Glutamatergic neuron (in vitro differentiated cells): ENCODE measurements at places on chromosomes 5 and 9. TPM values are rescaled to one million over a fixed set of nuclear protein-coding genes. Genes with fewer than 3 reads are reported as not detected.

The TMEM215 gene
- total RNA-seq = 0.27 TPM

GRCh38 chr9:123753016-123753415 is 176.9 kb downstream of the DENND1A start:
- DNase-seq = no peak

DNA sequence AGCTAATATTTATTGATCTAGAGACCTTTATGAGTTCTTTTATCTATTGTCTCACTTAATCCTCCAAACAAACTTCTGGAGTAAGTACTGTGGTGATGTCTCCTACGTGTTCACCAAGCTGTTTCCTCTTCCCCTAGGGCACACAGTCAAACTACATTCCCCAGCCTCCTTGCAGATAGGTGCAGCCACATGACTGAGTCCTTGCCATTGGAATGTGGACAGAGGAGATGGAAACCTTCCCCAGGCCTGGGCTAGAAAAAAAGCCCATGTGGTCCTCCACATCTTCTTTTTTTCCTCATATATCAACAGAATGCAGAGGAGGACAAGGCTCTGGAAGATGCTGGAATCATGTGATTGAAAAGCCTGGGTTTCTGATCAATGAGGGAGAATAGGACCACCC is 88.0 kb downstream of the ANKRD55 start:
- no peak for DNase-seq

- no peak for DNase-seq
Observed at GRCh38 chr9:69895185-69895584, 74.6 kb downstream of the CFAP95 start.

DNA sequence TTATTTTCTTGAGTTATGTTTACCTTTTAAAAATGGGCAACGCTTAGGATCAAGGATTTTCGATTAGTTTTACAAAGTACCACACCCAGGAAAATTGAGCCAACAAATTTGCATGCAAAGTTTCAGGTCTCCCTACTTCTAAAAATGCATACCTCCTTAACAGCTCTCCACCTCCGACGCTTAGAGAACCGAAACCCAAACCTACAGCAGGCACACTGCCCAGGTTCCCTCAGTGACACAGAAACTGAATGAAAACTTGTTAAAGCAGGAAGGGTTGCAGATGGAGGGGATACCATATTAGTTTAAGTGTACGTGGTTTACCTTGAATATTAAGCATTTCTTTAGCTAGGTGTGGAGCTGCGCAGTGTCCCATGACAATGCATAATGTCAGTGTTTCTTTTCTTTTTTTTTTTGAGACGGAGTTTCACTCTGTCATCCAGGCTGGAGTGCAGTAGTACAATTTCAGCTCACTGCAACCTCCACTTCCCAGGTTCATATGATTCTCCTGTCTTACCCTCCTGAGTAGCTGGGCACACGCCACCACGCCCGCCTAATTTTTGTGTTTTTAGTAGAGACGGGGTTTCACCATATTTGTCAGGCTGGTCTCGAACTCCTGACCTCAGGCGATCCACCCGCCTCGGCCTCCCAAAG is 1.6 kb upstream of the SUB1 start:
- DNase-seq = no peak

DNA sequence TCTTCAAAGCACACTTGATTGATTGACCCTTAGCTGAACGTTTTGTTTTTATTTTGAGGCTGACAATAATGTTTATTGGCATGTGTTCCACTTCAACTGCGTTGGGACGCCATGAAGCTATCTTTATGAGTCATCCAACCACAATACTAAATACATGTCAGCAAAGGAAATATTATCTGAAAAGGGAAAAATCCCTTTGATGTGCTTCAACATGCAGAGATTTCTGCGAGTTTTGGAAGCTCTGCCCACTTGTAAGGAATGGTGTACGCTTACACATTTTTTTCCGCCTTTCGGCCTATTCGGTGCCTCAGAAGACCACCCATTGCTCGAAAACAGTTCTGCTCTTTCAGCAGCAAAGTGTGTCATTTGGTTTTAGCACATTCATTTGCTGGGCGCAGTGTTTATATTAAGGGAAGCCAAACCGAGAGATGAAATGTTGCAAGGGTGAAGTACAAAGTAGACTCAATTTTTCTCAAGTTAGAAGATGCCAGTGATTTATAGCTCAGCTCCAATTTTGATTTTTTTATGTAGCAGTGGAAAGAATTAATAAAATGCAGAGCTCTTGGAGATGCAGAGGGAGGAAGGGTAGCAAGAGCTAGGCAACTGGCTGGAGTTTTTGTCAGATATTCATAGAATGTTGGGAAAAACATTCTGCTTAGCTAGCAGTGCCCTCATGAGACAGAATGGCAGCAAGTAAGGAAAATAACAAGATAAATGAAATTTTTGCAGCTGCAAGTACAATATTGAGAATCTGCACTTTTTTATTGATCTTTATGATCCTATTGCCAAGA is 68.9 kb downstream of the PRDM6 start:
- DNase-seq = no peak

DNA sequence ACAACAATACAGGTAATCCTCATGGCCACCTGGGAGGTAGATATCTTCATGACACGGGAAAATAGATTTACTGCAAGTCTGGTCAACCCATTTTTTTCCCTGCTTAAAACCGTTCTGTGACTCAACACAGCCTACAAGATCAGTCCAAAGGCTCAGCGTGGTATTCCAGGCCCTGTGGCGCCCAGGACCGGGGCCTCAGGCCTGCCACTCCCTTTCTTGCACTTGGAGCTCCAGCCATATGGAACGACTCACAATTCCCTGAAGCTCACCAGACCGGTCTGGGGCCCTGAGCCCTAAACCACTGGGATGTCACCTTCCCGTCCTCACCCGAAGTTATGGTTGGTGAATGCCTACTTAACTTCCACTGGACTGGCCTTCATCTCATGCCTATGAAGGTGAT is 6.5 kb upstream of the MLANA start:
- DNase-seq = no peak

DNA sequence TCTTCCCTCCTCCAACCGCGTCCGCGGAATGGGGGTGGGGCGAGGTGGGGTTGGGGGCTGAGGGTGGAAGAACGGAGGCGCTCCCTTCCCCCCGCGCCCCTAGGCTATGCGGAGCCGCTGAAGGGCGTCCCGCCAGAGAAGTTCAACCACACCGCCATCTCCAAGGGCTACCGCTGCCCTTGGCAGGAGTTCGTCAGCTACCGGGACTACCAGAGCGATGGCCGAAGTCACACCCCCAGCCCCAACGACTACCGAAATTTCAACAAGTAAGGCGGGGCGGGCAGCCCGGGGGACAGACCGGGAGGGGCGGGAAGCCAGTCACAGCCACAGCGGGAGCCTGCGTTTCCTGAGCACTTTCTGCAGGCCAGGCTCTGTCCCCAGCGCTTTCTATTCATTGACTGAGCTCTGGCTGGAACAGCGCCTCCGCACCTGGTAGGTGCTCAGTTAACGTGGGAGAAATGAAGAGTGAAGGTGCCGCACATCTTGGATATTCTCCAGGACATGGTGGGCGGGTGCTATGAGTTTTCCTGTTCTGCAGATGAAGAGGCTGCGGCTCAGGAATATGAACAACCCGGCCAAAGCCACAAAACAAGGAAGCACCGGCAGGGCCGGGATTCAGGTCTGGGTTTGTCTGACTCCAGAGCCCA is 11.3 kb downstream of the MYOZ3 start:
- no peak for DNase-seq

The C8G gene
- total RNA-seq = 14.5 TPM

DNA sequence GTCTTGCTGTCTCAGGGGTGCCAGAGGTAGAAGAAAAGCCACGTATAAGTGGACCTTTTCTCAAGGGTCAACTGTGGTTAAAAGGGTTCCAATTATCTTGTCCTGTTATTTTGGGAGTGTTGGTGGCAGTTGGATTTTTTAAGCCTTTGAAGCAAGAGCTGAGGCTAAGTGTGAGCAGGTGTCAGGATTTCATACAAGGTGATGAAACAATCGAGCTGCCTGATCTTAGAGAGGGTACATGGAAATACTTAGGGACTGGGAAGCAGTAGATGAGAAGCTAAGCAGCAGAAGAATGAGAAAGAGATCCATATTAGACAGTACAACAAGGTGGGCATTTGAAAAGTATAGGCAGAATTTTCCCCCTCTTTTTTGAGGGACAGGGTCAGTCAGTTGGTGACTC is 23.6 kb downstream of the FOCAD start:
- no peak for DNase-seq

The TAF11L8 gene
- not detected for total RNA-seq

DNA sequence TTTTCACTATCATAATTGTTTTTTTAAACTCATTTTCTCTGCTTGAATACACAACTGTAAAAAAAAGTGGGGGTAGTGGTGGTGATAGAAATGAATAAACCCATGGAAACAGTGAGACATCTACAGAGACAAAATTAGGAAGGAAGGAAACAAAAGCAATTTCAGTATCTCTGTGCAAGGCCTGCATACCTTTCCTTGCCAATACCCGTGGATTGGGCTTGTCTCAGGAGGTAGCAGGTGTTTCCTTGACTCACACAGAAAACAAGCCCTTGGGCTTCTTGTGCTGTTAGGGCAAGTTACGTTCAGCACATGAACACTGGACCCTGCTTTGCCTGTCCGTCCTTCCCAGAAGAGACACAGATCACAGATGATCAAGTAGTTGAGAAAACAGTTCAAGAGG is 372.2 kb downstream of the ZSWIM6 start:
- no peak for DNase-seq

DNA sequence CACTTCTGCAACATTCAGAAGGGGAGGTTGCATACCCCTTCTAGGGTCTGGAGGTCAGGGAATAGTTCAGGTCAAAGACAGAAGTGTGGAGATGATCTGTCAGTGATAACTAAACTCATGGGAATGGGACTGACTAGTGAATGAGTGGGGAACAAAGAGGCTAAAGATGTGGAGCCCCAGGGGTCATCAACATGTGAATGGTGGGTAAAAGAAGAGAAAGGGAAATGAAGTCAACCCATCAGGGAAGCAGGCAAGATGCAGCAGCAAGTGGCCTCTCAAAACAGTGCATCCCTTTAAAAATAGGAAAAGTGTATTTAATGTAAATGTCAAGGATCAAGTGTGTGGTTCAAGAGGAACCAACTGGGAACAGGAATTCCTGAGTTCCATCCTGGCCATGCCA is 69.9 kb downstream of the PLPPR1 start:
- no peak for DNase-seq

The RFESD gene
- 1.1 TPM for total RNA-seq

DNA sequence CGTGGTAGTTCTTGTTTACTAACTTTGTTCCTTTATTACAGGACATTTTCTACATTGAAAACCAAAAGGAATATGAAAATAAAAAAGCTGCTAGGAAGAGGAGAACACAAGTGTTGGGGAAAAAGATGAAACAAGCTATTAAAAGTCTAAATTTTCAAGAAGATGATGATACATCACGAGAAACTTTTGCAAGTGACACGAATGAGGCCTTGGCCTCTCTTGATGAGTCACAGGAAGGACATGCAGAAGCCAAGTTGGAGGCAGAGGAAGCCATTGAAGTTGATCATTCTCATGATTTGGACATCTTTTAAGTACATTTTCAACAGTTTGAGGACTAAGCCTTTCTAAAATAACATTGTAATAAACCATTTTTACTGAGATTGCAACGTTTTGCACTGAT is 23.8 kb downstream of the PHAX start:
- DNase-seq = no peak

GRCh38 chr9:123724211-123724796 is 205.6 kb downstream of the DENND1A start:
- no peak for DNase-seq

GRCh38 chr9:16729651-16730050 is 140.8 kb downstream of the BNC2 start:
- DNase-seq = no peak

DNA sequence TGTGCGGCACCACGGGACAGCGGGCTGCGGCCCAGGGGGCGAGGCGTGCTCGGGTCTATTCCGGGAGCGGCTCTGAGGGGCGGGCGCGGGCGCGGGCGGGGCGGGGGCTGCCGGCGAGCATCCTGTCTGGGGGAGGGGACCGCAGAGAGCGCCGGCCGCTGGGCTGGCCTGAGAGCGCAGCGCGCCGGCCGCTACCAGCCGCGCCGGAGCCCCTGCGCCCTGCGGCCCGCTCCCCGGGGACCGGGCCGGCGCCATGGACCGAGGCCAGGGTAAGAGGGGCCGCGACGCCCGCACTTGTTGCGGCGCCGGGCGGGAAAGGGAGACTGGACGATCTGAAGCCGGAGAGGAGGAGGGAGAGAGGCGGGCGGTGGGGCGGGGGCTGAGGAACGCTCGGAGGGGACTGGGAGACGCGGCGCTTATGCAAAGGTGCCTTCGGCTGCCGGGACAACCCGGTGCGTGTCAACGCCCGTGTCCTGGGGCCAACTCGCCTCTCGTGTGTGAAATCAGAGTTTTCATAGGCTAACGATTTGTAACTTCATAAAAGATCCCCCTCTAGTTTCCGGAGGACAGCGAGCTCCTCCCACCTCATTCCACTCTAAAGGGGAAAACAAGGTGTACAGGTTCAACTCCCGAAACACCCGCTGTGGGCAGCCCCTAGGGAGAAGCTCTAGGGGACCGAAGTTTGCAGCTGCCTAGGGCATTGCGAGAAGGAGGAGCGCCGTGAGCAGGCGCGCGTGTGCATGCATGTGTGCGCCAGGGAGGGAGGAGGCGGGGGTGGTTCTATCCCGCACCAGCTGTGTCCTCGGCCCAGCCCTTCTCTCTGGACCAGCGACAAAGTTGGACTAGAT is at the start of gene AFAP1L1:
TSS of gene AFAP1L1 (plus strand) at position 144 of the 848 bp plus-strand sequence. CDS start at position 254, 110 bp downstream.
- DNase-seq = peak; percentile 53

GRCh38 chr9:111843971-111844370 is 49.2 kb upstream of the SHOC1 start:
- no peak for DNase-seq

The ASS1 gene
- 31.5 TPM for total RNA-seq

- DNase-seq = no peak
Observed at GRCh38 chr5:88688156-88688983, 194.6 kb downstream of the MEF2C start.

DNA sequence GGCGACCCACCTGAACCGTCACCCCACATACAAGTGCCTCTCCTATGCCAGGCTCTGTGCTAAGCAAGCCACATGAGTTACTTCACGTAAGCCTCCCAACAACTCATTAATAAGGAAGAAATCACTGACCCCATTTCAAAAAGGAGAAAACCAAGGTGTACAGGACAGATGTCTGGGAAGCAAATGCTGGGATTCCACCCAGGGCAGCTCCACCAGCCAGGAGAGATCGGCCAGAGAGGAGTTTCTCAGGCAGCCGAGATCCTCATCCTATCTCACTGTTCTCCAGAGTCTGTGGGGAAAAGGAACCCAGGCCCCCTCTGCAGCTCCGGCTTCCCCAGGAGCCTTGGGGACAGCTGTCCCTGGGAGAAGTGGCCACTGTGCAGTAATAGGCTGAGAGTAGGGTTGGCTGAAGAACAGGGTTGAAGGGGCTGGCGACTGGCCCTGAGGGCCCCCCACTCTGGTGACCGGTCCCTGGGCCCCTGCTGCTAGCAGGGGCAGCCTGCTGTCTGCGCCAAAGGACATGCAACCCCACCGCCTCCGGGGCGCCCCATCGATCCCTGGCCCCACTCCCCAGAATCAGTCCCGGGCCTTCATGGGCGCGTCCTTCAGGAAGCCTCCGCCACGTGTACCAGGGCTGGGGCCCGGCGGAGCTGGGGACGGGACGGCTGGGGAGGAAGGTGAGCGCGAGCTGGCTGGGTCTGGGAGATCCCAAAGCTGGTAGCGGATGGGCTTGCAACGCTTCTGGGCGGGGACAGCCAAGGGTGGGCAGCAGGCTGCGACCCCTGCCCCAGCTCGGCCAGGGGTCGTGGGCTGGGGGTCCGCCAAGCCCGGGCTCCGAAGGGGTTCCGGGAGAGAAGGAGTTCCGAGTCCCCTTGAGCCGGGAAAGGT is 44.1 kb upstream of the STXBP1 start:
- peak; percentile 53 for DNase-seq

GRCh38 chr9:134562146-134562849 is 79.3 kb upstream of the COL5A1 start:
- DNase-seq = no peak

The PHF24 gene
- 3.1 TPM for total RNA-seq

GRCh38 chr9:135902655-135903357 is 4.5 kb downstream of the CAMSAP1 start:
- DNase-seq = no peak
